ENCODE measurements at places on chromosomes 5 and 9.

DNA sequence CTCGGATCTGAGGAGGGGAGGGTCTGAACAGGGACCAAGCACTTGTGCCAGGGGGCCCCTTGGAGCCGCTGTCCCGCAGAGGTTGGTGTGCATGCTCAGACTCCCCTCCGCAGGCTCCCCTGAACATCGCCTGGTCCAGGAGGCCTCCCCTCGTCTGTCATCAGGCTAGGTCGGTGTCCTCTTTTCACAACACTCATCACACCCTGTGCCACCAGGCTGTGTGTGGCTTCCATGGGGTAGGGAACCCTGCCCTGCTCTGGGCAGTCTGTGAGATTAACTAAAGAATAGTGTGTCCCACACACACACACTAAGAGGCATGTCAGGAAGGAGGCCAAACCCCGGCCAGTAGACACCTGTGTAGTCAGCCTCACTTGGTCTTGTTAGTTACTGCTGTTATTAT is 119.3 kb downstream of the C5orf15 start:
- no peak for DNase-seq

- DNase-seq, result no peak
These were observed 11.1 kb upstream of the RXRA start for GRCh38 chr9:134314950-134315715.

- DNase-seq, result peak; percentile 86
These were observed 148.7 kb upstream of the SLC12A2 start for GRCh38 chr5:127934791-127935256.

- DNase-seq, result no peak
These were observed 86.7 kb upstream of the TAS2R1 start for GRCh38 chr5:9716838-9717281.

- DNase-seq, result no peak
These were observed 41.8 kb downstream of the CDO1 start for GRCh38 chr5:115774684-115775083.

DNA sequence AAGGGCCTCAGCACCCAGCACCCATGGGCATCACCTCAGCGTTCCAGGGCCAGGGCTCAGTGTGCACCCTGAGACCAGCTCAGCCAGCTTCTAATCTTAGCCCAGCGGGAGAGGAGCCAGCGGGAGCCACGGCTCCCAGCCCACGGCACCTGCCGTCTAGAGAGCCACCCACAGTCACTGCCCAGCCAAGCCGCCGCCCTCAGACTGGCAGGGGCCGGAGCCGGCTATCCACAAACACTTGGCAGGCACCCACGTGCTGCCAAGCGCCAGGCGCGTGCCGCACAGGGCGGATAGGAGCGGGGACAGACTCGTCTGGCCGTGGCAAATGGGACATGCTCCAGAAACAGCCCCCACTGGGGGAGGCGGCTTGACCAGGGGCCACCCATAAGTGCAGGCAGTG is 18.6 kb downstream of the BRD3 start:
- no peak for DNase-seq

- no peak for DNase-seq
These were observed 27.1 kb downstream of the FRMD3 start for GRCh38 chr9:83511051-83511450.

DNA sequence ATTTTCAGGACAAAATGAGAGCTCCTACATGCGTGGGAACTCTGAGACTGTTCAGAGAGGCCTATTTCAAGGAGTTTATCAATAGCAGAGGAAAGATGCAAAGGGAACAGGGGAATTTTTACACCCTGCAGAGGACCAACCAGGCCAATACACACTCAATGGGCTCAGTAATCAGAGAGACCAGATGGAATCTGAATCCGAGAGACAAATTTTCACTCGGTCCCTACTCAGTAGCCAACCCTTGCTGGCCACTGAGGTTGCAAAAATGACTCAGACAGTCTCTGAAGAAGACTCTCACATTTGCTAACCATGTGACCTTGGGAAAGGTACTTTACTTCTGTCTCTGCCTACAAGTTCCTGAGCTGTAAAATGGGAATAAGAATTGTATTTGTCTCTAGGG is 479.4 kb downstream of the CDK5RAP2 start:
- no peak for DNase-seq

Data from SHP77 (cell line).